Endothelial cell of umbilical vein (primary cell): ENCODE measurements at places on chromosomes 13 and 19. TPM values are rescaled to one million over a fixed set of nuclear protein-coding genes. Genes with fewer than 3 reads are reported as not detected.

The PGLYRP2 gene
- 0.18 TPM in 1 of 2 replicates, not detected in the other for total RNA-seq

GRCh38 chr13:106535552-106536243 lies at the start of gene EFNB2:
Gene EFNB2, minus strand, starts transcription at chr13:106535662. Its CDS starts 698 bp downstream, at chr13:106534964.
- H3K36me3 ChIP-seq = no peaks in the 10 kb centered on the region
- H3K4me1 ChIP-seq = peaks cover 44% of the 10 kb centered on the region
- peak within 1 kb of the TSS; percentile 95 for H3K4me3 ChIP-seq
- DNase-seq = peak; percentile 93

- peaks cover 2% of the 10 kb centered on the region for H3K27me3 ChIP-seq
- H3K4me3 ChIP-seq = no peak overlapping the region
- no peaks in the 10 kb centered on the region for H3K4me1 ChIP-seq
- no peak overlapping the region for H3K27ac ChIP-seq
- H3K36me3 ChIP-seq = no peaks in the 10 kb centered on the region
Observed at GRCh38 chr13:20967340-20967739, 64.8 kb upstream of the XPO4 start.

GRCh38 chr19:41478171-41478570 lies 35.2 kb downstream of the ERICH4 start:
- peak; percentile 39 for DNase-seq
- peak overlapping the region; percentile 97 for H3K27ac ChIP-seq
- H3K4me1 ChIP-seq = peaks cover 37% of the 10 kb centered on the region
- H3K4me3 ChIP-seq = peak overlapping the region; percentile 56
- no peaks in the 10 kb centered on the region for H3K36me3 ChIP-seq

DNA sequence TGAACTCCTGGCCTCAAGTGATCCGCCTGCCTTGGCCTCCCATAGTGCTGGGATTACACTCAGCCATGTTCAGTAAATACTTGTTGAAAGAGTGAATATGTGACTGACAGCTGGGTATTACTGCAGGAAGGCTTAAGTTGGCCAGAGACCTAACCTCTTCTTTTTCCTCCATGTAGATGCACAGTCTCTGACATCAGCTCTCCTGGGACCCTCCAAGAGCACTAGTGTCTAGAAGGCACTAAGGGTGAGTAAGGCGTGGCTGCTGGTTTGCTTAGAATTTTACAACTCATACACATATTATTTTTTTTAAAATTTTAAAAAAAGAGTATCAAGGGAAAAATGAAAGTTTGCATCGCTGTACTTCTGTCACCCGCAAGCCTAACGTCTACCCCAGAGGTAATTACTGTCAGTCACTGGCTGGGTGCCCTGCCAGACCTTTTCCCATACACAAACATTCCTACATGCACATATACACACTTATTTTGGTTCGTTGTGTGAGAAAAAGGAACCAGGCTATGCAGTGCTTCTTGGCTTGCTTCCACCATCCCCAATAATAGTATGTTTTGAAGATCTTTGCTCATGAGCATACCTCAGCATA lies 122.0 kb downstream of the SIPA1L3 start:
- H3K27me3 ChIP-seq = no peaks in the 10 kb centered on the region
- no peak overlapping the region for H3K4me3 ChIP-seq
- H3K36me3 ChIP-seq = no peaks in the 10 kb centered on the region

GRCh38 chr13:111511219-111511732 lies 190.8 kb downstream of the TEX29 start:
- no peak overlapping the region for H3K4me3 ChIP-seq
- H3K4me1 ChIP-seq = no peaks in the 10 kb centered on the region
- no peak overlapping the region for H3K27ac ChIP-seq

The TLE6 gene
- 1.9 and 2.0 TPM in 2 replicates for total RNA-seq

The ZIM2 gene
- total RNA-seq = not detected in 2 replicates

DNA sequence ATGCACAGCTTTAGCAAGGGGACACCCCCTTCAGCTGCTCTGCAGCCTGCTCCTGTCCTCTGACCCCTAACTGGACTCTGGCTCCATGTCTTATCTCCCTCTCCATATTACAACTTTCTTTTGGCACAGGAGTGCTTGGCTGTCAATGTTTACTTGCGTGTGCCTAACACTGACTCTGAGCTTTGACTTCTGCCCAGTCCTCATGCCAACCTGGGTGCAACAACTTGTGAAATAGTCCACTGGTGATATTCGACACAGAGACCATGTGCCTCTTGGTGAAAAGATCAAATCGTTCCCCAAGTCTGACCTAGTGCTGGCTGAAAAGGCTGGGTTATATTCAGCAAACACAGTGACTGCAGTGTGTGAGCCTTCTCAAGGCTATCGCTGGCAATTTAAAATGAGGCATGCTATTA lies 34.1 kb upstream of the KLF12 start:
- no peaks in the 10 kb centered on the region for H3K27me3 ChIP-seq
- no peak overlapping the region for H3K27ac ChIP-seq
- no peak overlapping the region for H3K4me3 ChIP-seq
- H3K36me3 ChIP-seq = no peaks in the 10 kb centered on the region
- no peak for DNase-seq

GRCh38 chr13:73401769-73402168 lies 343.0 kb downstream of the KLF5 start:
- no peaks in the 10 kb centered on the region for H3K27me3 ChIP-seq
- no peak for DNase-seq
- no peak overlapping the region for H3K27ac ChIP-seq
- no peak overlapping the region for H3K4me3 ChIP-seq
- H3K36me3 ChIP-seq = no peaks in the 10 kb centered on the region
- H3K4me1 ChIP-seq = no peaks in the 10 kb centered on the region
